Astrocyte of the spinal cord (primary cell): ENCODE measurements at places on chromosomes 4 and X.

- peak; percentile 76 for DNase-seq
Observed at GRCh38 chr4:183960046-183960420, 54.9 kb downstream of the STOX2 start.

GRCh38 chrX:19556202-19556601 lies 40.9 kb upstream of the MAP3K15 start:
- DNase-seq: no peak

DNA sequence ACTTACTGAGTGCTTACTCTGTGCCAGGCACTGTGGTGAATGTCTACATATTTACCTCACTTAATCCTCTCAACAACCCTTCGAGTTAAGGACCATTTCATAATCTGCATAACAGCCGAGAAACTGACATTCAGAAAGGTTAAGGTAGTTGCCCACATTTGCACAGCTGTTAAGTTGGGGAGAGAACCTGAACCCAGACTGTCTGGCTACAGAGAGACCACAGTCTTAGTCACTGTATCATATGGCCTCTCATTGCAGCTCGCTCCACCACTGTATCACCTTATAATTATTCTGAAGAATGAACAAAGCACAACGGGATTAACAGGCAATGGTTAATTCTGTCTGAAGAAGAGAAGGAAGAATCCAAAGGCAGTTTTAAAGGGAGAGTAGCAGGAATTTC lies 98.5 kb downstream of the ADGRA3 start:
- DNase-seq: peak; percentile 31

DNA sequence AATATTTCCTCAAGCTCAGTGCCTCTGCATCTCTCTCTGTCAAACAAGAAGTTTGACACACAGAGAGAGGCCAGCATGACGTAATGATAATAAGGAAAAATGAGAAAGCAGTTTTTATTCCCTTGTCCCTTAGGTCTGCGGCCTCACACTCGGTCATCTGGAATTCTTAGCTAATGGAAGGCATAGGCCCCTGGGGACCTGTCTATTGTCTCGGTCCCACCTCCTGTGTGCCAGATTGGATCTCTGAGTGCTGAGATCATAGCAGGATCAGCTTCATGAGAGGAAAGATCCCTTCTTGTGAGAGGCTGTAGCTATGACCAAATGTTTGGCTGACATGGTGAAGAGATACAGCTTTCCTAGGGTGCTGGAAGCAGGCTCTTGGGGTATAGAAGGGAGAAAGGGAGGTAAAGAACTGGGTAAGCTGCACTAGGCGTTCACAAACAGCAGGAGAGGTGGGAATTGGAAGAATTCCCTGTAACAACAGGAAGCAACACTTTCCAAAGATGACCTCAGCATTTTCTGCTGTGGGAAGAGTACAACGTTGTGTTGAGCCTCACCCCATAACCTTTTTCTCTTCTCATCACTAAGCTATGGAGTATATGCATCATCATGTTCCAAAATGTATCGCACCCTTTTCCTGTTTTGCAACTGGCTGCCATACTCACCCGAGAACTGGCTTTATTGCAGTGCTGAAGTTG lies 20.2 kb downstream of the TMEM31 start:
- peak; percentile 80 for DNase-seq

- DNase-seq: no peak
Observed at GRCh38 chr4:145583191-145584055, 35.8 kb upstream of the MMAA start.

- DNase-seq: no peak
Observed at GRCh38 chrX:25025615-25026014, 9.8 kb upstream of the ARX start.

DNA sequence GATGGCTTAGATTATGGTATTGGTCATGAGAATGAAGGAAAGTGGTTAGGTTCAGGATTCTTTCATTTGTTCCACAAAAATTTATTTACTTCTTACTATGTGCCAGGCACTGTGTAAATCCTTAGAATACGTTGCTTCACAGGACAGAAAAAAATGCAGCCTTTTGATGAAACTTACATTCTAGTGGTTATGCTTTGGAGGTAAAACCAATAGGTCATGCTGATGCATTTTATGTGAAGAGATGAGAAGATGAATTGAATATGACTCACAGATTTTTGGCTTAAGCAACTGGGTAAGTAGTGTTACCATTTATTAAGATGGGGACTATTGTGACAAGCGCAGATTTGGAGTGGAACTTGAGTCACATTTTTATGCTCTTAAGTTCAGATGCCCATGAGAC lies 165.3 kb downstream of the GLRA2 start:
- DNase-seq: peak; percentile 46

- no peak for DNase-seq
Observed at GRCh38 chrX:113804291-113804690, 779.6 kb upstream of the HTR2C start.

DNA sequence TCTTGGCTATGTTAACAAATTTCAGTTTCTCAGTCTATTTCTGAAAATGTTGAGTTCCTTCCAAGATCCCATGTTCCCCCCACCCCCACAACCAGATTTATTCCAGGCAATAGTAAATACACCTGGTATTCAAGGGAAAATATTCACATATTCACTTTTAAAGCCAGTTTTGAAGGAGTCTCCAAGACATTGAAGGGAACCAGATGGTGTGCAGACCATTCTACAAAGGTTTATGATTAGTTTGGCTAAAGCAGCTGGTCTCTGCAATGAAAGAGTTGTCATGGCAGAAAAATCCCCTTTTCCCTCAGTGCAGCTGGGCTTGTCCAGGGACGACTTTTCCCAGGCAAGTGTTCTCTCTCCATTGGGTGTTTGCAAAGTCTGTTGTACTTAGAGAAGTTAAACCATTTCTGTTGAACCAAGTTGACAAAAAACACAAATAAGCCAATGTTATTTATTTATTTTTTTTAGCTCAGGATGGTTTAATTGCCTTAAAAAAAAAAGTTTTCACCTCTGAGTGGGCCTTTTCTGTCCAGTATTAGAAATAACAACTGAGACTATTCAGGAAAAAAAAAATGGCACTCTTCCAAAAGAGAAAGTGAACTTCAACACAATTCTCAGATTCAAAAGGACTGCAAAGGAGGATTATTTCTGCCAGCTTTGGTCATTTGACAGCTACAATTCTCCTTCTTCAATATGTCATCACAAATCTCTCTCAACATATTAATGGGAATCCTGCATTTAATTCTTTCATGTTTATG lies 410.6 kb downstream of the IL1RAPL1 start:
- DNase-seq: peak; percentile 6

- no peak for DNase-seq
Observed at GRCh38 chr4:154609532-154609931, 2.9 kb downstream of the FGG start.

DNA sequence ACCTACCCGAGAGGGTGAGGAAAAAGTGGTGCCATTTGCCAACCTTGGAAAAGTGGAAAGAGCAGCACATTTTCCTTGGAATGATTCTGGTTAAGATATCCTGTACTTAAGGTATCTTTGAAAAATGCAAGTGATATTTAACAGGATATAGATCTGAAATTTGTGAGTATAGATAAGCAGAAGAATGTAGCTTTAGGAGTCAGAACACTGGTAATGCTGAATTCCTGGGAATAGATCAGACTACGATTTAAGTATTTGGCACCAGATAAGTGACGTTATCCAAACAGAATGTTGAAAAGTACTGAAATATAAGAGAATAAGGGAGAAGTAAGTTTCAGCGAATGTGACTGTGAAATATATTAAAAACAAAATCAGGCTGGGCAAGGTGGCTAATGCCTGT lies 210.1 kb downstream of the PCDH7 start:
- no peak for DNase-seq

DNA sequence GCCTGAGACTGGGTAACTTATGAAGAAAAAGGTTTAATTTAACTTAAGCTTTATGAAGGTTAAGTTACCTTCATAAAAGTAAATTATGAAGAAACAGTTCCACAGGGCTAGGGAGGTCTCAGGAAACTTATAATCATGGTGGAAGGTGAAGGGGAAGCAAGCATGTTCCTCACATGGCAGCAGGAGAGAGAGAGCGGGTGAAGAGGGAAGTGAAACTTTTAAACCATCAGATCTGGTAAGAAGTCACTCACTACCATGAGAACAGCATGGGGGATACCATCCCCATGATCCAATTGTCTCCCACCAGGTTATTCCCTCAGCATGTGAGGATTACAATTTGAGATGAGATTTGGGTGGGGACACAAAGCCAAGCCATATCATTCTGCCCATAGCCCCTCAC lies 944.7 kb upstream of the NDST4 start:
- no peak for DNase-seq

DNA sequence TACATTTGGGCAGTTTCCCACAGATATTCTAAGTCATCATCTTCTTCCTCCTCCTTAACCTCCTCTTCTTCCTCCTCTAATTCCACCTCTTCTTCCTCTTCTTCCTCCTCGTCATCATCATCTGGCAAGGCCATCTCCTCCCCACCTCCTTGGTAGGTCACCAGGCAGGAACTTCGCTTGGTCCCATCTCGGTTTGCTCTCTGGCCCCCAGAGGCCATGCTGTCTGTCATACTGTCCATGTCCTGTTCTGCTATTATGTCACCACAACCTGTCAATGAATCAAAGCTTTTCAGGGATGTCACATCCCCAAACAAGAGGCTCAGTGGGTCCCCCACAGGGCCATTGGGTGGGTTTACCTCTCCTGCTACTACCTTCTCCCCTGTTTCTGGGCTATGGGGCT lies 13.5 kb downstream of the AMER1 start:
- no peak for DNase-seq

GRCh38 chr4:100826808-100827548 lies 309.2 kb upstream of the EMCN start:
- no peak for DNase-seq

- no peak for DNase-seq
Observed at GRCh38 chrX:4656419-4656818, 943.0 kb upstream of the PRKX start.

DNA sequence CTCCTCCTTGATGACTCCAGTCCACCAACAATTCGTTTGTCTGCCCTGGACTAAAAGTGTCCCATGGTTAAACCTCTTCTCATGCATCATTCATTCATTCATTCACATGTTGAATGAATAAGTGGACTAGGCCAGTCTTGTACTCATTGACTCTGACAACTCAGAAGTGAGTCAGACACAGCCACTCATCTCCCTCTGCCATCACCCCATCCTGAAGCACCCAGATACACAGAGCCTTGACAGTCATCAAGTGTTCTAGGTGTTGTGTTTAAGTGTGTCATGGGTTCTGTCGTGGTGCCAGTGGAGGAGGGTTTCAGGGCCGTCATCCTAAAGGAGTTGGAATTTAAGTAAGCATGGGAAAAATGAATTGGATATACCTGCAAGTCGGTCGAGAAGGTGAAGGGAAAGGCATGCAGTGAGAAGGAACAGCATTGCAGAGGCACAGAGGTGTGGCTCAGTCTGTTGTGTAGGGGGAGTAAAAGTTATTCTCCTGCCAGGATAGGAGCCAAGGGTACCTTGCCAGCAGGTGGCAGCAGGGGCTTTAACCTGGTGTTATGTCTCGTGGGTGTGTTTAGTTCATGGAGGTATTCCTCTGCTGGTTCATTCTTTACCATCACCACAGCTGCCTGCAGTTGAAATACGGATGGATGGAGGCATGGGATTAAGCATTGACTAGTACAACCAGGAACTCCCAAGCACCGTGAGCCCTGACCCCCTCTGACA lies 18.3 kb downstream of the MAGED2 start:
- no peak for DNase-seq

DNA sequence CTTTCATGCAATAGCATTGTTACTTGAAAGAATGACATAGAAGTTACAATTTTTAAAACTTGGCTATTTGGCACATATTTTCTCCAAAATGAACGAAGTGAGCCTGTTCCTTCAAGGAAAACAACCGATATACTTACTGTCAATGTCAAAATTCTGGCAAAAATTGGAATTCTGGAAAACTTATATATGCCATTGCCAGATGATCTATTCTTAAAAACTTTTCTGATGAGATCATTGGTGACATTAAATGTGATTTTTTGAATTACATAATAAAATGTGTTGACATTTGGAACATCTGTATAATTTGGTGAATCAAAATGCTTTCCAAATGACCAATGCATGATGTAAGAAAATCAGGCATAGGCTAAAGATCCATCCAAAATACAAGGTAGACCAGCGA lies 209.0 kb downstream of the SCFD2 start:
- no peak for DNase-seq

- DNase-seq: no peak
Observed at GRCh38 chr4:138405934-138406567, 163.9 kb upstream of the SLC7A11 start.

- DNase-seq: no peak
Observed at GRCh38 chrX:54994668-54995351, 822 bp upstream of the PFKFB1 start.

DNA sequence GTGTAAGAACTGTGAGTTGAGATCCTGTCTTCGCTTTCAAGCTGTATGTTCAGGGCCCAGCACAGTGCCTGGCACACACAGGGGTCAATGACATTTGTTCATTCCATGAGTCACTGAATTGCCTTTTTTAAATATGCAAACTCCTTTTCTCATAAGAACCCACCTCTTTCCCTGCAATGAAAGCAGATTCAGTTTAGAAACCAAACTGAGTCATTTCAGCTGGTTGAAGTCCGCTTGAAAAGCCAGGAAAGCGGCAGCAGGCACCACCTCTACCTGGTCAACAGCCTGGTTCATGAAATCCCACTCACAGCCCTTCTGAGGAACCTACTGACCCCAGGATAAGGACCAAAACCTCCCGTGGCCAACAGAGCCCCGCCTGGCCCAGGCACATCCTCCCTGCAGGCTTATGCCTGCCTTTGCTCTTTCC lies 4.5 kb upstream of the C1QTNF7 start:
- no peak for DNase-seq

- DNase-seq: no peak
Observed at GRCh38 chr4:34964613-34965012, 1279.7 kb downstream of the ARAP2 start.

GRCh38 chr4:62797221-62797620 lies 1597.1 kb downstream of the ADGRL3 start:
- no peak for DNase-seq

DNA sequence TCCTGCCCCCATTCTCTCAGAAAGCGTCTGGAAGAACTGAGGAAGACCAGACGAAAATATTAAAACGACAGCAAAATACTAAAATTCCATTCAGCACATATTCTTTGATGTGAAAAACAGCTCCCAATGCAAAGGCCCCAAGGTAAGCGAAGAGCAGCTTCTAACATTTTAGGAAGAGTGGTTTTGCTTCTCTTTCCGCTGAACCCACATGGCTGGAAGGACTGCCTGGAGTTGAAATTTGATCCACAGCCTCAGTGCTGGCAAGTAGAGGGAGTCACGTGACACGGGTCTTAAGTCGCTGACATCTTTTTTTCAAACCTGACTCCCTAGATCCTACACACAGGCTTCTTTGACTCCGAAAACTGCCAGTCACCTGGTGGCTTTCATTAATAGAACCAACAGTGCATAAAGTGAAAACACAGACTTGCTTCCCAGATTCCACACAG lies at the start of gene FAM13A:
FAM13A (minus strand) TSS at position 233 of the 446 bp plus-strand sequence; CDS start at position 12, 221 bp downstream.
- DNase-seq: peak; percentile 97

DNA sequence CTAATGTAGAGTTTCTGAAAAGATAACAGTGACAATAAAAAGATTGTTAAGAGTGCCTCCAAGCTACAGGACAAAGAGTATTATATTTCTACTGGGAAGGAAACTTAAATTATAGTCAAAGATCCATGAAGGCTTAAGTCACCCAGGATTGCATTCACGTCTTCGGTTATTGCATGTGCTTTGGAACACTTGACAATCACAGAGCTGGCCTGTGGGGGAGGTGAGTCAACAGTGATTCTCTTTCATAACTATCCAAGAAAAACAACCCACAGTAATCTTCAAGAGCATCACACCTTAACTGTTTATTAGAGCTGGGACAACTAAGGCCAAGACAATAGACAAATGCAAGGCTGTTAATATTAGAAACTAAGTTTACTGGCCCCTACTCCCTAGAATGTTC lies 40.3 kb downstream of the PDGFC start:
- peak; percentile 95 for DNase-seq
